ENCODE measurements at places on chromosomes 13 and 19.

DNA sequence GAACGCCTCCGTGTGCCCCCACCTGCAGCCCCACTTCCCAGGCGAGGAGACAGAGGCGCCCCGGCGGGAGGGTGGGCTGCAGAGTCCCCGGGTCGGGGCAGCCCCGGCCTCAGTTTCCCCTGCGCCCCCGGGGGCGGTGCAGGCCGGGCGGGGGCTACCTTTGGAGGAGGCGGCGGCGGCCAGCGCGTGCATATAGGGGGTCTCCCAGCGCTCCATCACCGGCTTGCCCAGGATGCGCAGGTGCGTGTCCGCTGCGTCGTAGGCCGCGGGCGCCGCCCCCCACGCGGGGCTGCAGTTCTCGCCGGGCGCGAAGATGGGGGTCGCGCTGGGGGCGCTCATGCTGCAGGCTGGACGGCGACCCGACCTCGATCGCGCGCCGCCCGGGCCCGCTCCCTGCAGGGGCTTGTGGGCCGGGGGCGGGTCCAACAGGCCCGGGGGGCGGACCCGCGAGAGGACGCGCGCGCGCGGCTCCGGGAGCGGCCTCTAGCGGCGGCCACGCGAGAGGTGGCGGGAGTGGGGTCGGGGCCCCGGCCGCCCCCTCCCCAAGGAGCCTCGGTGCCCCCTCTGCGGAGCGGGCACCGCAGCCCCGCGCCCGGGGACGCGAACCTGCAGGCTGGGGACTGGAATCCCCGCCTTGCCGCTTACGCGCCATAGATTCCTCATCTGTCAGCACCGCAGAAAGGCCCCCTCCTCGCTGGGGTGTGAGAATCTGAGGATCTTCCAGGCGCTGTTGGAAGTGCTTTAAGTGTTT is at the start of gene GAMT:
Gene GAMT (minus strand): TSS at position 405 of the 751 bp plus-strand sequence. CDS start 66 bp downstream, at position 339.
- no peak for DNase-seq

DNA sequence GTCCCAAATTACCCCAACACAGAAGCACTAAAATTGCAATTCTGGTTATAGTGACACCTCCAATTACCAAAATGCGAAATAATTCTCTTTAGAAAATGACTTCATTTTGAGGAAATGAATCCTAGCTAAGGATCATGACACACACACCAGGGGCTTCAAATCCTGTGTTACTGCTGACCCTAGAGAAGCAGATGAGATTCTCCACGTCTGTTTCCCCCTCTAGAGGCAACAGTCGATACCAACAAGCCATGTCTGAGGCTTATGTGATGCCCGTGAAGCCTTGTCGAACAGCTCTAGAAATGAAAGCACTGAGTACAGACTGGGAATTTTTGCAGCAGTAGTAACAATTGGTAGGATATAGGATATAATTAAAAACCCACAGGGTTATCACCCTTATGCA is 153.6 kb upstream of the TMTC4 start:
- DNase-seq, result peak; percentile 40

DNA sequence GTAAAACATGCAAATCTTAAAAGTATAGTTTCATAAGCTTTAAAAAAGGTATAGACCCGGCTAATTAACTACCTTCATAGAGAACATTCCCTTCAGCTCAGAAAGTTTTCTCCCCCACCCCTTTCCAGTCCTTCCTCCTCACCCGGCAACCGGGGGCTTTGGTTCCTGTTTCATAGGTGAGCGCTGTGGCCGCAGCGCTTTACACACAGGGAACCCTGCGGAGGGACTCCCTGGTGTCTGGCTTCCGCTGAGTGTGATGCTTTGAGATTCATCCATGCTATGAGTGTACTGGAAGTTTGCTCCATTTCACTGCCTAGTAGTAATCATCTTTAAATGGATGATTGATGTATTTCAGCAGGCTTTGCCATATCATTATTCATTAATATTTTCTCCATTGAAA is 26.0 kb upstream of the PABPC3 start:
- no peak for DNase-seq

DNA sequence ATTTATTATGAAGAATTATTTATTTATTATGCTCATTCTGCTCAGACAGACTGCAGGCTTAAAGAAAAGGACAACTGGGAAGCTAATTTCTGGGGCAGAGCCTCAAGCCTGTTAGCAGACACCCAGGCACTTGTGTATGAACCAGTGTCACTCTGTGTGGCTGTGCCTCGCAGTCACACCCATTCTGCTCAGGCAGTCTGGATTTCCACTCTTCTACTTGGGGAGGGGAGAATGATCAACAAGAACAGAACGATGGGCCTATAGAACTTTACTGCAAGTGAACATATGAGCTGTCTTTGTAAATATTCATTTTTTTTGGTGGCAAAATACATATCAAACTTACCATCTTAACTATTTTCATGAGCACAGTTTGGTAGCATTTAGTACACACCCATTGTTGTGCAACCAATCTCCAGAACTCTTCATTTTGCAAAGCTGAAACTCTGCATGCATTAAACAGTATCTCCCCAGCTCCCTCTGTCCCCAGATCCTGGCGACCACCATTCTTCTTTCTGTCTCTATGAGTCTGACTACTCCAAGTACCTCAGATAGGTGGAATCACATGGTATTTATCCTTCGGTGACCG is 181.7 kb downstream of the NUFIP1 start:
- DNase-seq, result no peak

- DNase-seq, result peak; percentile 20
Measured at GRCh38 chr13:84934911-84935310, 864.3 kb downstream of the SLITRK6 start.

DNA sequence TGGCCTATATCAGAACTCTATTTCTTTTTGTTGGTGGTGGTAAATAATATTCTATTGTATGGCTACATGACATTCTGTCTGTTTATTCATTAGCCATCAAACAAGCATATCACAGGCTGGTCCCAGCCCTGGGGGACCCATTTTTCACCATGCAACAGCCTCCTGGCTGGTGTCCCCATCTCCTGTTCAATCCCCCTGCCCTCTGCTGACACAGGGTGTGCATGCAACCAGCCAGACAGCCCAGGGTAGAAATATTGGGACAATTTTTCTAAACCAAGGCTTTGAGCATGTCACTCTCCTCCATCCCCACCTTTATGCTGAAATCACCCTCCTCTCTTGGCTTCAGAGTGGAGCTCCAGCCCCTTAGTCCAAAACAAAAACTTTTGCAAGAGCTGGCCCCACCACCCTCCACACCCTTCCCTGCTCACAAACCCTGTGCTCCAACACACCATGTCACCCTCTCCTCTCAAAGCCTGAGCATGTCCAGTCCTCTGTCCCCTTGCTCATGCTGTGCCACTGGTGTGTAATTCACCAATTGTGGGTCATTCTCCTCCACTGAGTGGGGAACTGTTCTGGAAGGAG is 153.0 kb upstream of the UQCRFS1 start:
- no peak for DNase-seq

- DNase-seq, result no peak
Measured at GRCh38 chr13:50476577-50477285, 366.8 kb downstream of the DLEU7 start.

DNA sequence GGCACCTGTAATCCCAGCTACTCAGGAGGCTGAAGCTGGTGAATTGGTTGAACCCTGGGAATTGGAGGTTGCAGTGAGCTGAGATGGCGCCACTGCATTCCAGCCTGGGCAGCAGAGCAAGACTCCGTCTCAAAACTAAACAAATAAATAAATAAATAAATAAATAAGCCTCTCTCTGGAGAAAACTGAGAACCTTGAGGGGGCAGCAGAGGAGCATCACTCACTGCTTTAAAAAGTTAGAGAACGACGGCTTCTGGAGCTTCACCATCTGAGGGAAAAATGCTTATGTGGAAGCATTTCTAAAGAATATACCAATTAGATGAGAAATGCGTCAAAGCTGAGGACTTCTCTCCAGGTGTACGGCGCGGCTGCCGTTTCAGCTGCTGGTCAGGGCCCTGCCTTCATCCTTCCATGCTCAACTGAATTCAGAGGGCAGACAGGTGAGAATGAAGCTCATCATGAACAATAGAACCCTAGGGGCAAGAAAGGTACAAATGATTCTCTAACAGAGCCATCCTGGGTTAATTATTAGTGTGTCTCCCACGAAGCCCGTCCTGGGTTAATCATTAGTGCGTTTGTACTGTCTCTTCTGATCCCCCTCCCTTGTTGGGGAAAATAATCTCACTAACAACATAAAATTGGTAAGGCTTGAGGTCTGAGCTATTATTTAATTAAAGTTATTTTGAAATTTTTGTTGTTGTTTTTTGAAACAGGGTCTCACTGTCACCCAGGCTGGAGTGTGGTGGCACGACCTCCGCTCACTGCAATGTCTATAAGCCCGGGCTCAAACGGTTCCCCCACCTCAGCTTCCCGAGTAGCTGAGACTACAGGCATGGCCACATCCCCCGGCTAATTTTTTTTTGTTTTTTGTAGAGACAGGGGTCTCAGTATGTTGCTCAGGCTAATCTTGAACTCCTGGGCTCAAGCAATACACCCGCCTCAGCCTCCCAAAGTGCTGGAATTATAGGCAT is 80.1 kb downstream of the IPO5 start:
- DNase-seq, result peak; percentile 84

GRCh38 chr13:65603160-65603559 is 1627.0 kb downstream of the PCDH9 start:
- no peak for DNase-seq

- DNase-seq, result no peak
Measured at GRCh38 chr19:40286971-40287421, 1.9 kb upstream of the AKT2 start.

DNA sequence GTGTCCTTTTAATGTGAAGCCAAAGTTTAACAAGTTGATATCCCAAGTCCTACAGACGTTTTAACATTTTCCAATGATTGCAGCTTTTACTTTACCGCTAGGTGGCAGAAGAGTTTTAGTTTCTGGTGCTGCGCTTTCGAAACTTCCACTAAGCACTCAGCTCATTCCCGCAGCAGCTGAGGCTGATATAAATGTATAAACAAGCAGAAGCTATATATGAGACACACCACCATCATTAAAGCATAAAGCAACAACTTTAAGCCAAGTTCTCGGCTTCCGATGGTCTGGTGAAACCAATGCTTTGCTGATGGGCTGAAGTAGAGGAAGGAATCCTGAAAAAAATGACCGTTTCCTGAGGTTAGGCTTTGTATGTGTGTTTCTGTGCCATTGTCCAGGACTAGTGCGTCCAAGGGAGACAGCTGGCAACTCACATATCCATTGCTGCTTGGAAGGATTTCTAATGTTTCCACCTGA is 753.9 kb downstream of the OLFM4 start:
- DNase-seq, result peak; percentile 57

- DNase-seq, result no peak
Measured at GRCh38 chr13:49645451-49645850, 17.1 kb downstream of the ARL11 start.

DNA sequence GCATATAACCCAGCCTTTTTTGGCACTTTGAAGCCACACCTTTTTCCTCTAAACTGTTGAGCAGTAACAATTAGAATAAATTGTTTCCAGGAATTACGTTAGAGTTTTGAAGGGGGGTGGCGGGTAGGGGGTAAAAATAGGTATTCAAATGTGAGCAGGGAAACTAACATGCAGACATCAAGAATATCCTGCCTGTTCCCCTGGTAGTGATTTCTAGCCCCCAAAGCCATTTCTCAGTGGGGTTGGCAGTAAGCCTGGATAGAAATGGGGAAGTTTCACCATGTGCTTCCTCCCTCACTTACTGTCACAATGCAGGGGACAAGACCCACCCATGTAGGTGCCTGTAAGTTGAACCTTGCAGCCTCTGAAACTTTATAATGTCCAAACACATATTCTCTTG is 3.8 kb downstream of the DOCK9 start:
- no peak for DNase-seq

GRCh38 chr13:44902738-44903137 is 86.5 kb downstream of the NUFIP1 start:
- DNase-seq, result no peak

DNA sequence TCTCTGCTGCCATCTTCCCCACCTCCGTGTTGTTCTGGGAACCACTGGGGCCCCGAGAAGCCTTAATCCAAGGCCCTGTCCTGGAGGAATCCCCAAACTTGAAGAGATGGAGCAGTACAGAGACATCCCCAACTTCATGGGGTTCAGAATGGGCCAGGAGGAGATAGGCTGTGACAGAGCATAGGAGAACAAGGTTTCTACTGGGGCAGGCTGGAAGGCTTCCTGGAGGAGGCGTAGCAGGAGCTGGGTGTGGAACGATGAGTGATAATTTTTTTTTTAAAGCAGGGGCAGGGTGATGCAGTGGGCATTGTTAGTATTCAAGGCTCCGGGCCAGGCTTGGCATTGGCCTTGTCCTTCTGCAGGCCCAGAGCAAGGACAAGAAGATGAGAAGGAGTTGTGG is 3.3 kb downstream of the CYP4F8 start:
- no peak for DNase-seq

GRCh38 chr19:50008532-50008931 is 16.6 kb downstream of the VRK3 start:
- DNase-seq, result peak; percentile 23

DNA sequence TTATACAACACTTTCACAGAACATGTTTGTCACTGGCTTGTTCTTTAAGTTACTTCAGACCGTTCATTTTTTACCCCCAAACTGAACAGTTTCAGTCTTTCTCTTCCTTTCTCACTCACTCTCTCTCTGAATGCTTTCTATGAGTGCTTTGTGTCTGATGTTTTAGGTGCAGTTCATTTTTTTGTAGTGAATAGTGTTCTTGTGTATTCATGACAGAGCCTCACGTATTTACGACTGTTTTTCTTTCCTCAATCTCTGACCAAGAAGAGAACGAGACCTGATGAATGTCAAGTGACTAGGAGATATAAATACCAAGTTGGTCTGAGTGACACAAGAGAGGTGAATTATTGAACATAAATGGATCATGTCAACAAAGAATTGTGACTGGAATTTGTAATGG is 1525.0 kb upstream of the MIR17HG start:
- DNase-seq, result no peak

DNA sequence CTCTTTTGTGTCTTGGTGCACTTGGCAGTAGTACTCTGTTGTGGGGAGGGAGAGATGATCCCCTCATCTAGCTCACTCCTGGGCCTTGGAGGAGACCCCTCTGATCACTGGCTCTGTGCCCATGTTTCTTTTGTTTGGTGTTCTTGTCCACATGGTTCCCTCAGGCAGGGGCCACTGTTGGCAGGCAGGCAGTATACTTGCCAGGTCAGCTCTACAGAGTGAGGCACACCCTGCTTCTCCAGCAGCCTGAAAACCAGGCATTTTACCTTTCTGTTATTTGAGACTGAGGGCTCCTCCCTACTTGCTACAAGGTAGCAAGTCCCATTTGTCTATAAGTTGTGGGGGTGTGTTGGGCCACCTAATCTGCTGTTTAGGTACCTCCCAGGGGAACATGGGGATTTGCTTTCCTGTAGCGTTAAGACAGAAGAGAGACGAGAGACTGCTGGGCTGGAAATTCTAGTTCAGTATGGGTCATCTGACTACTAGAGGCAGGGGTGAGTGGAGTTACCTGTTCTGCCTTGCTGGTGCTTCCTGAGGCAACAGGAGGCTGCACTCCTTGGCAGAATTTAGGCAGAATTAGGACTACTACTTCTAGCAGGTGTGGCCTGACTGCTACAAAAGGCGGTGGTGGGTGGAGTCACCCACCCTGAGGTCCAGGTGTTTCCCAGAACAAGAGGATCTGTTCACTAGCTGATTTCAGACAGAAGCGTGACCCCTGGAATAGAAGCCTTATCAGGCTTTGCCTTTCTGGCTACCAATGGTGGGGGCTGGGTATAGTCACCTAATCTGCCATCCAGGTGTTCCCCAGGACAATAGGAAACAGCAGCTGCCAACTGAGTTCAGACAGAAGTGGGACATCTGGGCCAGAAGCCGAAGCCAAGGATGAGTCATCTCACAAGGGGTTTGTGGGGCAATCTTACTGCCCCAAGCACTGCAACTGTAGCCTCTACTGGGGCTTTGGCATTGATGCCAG is 843.0 kb upstream of the ATXN8OS start:
- no peak for DNase-seq

- DNase-seq, result no peak
Measured at GRCh38 chr19:3708207-3708931, at the start of gene TJP3. TJP3 (plus strand) TSS chr19:3708384; CDS start chr19:3728433, 20,049 bp downstream.

GRCh38 chr19:3745363-3746045 is 16.0 kb downstream of the APBA3 start:
- DNase-seq, result no peak
